ENCODE measurements at places on chromosomes 4 and X. TPM values are rescaled to one million over a fixed set of nuclear protein-coding genes. Genes with fewer than 3 reads are reported as not detected.

The FHIP1A gene
- polyA plus RNA-seq, result 1.5 TPM

The NAAA gene
- polyA plus RNA-seq, result 47.3 TPM

The DMRTC1B gene
- 0.96 TPM for polyA plus RNA-seq

The ZMAT1 gene
- 2.6 TPM for polyA plus RNA-seq

The USP17L26 gene
- polyA plus RNA-seq, result not detected

The FABP2 gene
- polyA plus RNA-seq, result not detected

The TGIF2LX gene
- not detected for polyA plus RNA-seq

The ART3 gene
- 0.13 TPM for polyA plus RNA-seq

The ANOS1 gene
- 6.0 TPM for polyA plus RNA-seq

GRCh38 chr4:72377491-72378194 lies 191.4 kb downstream of the ADAMTS3 start:
- DNase-seq, result no peak

DNA sequence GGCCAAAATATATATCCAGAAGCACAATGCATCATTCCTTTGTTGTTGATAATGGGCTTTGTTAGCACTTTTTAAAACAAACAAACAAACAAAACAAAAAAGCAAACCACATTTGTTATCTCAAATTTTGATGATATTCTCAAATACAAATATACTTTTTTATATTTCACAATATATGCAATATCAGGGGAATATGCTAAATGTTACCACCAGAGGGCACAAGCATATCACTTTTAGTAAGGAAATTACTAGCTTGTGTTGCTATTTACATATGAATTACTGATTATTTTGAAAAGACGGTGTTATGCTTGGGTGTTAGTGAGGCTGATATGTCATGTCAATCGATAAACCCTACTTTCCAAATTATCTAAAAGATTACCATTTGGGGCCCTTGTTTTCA lies 29.1 kb downstream of the RIPPLY1 start:
- no peak for DNase-seq

- no peak for DNase-seq
These were observed 15.0 kb downstream of the RPS6KA3 start for GRCh38 chrX:20251691-20252090.

GRCh38 chr4:186283311-186283710 lies 17.3 kb downstream of the F11 start:
- DNase-seq, result no peak

- DNase-seq, result peak; percentile 30
These were observed 28.5 kb upstream of the MANBA start for GRCh38 chr4:102789317-102789717.

DNA sequence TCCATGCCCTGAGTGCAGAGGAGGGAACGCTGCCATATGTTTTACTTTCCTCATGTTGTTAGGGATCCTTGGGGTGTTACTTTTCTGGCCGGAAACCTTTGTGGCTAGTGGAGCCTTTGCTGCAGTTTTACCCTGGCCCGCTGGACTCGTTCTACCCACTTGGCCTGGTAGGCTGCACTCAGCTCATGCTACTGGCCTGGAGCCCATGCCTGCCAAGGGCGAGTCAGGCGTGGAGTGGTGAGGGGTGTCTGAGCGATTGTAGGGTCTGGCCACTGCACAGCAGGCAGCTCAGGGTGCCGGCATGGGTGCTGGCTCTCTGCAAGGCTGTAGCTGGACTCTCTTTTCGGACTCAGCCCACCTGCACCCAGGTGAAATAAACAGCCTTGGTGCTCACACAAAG lies 41.4 kb upstream of the IL9R start:
- no peak for DNase-seq

DNA sequence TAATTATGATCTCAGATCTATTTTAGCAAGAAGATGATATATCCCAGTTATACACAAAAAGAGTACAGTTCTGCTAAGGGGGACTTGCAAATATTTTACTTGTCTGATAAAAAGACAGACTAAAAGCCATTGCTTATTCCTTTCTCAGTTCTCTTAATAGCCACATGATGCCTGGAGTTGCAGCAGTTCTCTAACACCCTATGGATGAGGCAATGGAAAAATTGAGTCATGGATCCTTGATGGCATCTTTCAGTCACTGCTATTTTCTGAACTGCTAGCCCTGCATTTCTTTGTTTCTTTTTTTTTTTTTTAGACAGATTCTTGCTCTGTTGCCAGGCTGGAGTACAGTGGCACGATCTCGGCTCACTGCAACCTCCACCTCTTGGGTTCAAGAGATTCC lies 1956.7 kb downstream of the C4orf33 start:
- DNase-seq, result no peak

DNA sequence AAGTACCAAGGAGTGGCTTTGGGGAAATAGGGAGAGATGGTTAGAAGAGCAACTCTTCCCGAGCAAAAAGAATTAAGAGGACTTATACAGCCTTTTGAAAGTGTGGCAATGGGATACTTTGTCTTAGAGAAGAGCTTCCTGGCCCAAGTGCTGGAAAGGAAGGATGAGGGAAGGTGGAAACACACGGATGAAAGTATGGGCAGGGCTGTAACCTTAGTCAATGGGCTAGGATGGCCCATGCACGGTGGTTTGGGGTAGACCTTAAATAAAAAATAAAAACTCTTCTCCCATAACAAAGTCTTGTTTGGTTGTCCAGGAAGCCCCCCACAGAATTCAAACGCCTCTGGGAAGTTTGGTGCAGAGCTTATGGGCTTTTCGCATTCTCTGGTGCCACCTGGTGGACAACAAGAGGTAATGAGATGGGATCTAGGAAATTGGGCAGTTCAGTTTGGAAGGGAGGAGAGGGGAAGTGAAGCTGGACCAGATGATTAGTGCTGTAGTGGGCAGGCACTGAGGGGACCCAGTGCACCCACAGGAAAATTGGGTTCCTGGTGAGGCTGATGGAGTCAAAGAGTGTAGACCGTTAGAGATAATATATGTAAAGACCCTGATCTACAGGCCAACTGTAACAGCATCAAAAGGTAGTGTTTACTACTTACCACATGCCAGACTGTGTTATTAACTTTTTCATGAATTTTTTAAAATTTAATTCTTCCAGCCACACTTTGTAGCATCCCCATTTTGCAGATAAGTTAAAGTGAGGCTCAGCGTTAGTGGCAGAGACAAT lies 13.8 kb upstream of the ENOX2 start:
- peak; percentile 54 for DNase-seq

GRCh38 chr4:2694691-2695090 lies 61.4 kb downstream of the TNIP2 start:
- no peak for DNase-seq

GRCh38 chrX:121307449-121307848 lies 260.0 kb downstream of the GLUD2 start:
- no peak for DNase-seq

DNA sequence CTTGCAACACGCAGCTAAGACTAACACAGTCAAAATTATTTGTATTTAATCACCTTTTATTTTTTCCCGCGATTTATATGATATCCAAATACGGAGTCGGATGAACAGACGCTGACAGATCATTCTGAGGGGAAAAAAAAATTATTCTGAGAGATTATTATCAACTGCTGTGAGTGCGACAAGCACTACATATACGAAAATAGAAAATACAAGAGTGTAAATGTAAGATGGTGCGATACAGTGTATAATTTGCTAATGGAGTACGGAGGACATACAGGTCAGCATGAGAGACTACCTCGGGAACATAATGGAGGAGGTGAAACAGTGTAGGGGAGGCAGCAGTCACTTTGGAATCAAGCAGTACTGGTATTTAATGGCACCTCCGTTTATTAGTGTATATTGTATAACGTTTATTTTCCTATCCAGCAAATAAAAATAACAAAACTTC lies 2.8 kb upstream of the LIN54 start:
- no peak for DNase-seq
